ENCODE measurements at places on chromosomes 4 and X. TPM values are rescaled to one million over a fixed set of nuclear protein-coding genes. Genes with fewer than 3 reads are reported as not detected.

DNA sequence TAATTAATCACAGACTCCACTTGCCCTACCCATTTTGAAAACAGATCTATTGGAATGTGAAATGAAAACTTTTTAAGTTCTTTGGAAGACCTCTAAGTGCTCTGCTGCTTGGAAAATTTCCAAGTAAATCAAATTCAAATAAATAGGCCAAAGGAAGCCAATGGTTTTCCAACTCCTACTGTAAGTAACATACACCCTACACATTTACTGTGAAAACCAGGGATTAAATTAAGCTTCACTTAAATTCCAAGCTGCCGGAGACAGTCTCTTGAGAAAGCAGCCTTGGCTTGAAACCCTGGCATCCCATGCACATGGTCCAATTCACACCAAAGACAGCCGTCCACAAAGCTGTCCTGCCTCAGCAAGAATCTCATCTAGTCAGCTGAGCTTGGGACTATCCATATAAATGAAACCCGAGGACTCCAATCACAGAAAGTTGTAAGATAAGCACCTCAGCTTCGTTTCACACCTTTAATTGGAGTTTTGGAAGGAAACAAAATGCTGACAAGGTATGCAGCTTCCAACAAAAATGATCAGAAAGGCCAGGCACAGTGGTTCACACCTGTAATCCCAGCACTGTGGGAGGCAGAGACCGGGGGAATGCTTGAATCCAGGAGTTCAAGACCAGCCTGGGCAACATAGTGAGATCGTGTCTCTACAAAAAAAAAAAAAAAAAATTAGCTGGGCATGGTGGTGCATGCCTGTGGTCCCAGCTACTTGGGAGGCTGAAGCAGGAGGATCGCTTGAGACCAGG, 88.6 kb downstream of the APBB2 start:
- DNase-seq: peak; percentile 66

ATOH1 gene
- not detected for total RNA-seq

STATH gene
- total RNA-seq: not detected

GRCh38 chrX:152899874-152900719, 2.2 kb downstream of the ZNF185 start:
- peak; percentile 65 for DNase-seq

DNA sequence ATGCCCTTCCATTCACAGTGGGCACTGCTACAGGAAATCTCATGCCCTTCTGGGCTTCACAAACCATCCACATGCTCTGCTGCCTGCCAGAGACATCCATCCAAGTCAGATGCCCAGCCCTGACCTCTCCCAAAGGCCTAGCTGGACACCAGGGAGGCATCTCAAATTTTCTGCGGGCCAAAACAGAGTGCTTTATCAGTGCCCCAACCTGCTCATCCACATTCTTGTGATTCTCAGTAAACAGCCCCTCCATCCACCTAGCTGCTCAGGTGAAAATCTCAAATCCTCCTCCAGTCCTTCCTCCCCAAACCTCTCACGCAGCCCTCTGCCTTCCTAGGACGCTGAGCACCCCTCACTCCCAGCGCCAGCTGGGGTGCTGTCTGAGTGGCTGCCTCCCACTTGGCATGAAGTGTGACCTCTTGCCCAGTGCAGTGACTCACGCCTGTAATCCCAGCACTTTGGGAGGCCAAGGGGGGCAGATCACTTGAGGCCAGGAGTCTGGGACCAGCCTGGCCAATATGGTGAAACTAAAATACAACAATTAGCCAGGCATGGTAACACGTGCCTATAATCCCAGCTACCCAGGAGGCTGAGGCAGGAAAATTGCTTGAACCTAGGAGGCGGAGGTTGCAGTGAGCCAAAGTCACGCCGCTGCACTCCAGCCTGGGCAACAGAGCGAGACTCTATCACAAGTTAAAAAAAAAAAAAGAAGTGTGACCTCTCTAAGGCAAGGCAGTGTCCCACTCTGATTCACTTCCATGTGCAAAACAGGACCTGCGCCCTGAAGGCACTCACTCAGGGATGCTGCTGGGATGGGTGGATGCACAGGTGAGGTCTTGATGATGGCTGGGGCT, 1.7 kb upstream of the AFAP1 start:
- DNase-seq: peak; percentile 79

DNA sequence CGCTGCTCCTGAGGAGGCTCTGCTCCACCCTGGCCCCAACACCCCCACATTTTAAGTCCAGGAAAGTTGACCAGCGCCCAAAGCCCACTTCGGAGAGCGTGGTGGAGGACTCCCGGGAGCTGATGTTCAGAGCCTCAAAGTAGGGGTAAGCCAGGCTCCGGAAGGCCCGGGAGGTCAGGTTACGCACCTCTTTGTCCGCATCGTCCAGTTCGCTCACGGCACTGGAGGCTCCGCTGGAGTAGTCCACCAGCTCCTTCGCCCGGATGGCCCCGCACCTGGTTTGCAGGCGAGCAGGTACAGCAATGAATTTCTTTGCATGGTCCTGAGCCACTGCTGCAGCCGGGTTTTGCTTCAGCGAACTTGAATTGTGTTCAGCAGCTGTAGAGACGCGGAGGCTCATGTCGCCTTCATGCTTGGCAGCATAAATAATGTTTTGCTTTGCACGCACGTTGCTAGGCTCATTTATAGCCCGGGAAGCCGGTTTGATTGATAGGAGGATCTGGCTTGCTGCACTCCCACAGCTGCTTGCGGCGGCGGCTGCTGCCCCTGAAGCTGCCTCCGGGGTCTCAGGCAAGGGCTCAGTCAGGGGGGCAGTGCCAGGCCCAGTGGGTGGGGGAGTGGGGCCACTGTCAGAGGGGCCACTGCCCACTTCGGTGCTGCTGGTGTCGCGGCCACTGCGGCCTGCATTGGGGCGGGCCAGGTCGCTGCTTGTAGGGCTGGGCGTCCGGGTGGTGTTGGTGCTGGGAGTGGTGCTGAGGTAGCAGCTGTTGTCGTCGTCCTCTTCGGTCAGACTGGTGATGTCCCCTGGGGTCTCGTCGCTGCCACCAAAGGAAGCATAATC, 4.8 kb downstream of the C4orf54 start:
- peak; percentile 41 for DNase-seq

DNA sequence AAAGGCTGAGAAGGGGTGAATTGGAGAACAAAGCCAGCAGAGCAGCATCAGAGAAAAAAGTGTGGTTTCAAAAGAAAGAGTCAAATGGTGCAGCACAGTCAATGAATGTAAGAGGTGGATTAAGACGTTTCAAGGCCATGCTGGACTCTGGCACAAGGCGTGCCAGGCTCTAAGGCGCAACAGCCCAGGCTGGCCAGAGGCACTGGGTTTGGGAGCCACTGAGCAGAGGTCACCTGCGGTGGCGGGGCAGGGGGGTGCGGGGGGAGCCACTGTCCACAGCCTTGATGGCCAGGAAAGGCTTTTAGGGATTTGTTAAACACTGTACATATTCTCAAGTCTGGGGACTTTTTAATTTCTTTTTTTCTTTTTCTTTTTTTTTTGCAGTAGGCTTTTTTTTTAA, 222.5 kb upstream of the FAT1 start:
- no peak for DNase-seq

PCDH19 gene
- 0.59 TPM for total RNA-seq

GRCh38 chr4:6280365-6280996, 10.8 kb downstream of the WFS1 start:
- DNase-seq: no peak

DNA sequence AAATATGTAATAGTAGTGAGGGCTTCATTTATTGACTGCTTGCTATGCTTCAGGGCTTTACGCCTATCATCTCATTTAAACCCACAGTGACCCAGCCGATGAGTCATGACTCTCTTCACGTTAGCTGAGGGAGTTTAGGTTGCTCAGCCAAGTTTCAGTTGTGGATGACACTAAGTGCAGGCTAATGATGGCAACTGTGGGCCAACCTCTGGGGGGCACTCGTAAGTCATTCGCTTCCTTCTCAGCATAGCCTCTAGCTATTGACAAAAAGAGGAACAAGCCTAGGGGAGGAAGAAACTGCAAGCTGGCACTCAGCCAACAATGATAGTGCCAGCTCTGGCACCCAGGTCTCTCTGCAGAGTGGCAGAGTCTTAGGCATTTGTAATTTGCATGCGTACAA, 325.0 kb downstream of the ARHGAP10 start:
- peak; percentile 64 for DNase-seq

GRCh38 chr4:26083987-26084386, 170.0 kb downstream of the SMIM20 start:
- peak; percentile 90 for DNase-seq

GRCh38 chr4:127732623-127733328, 2.6 kb downstream of the SLC25A31 start:
- DNase-seq: peak; percentile 88

DNA sequence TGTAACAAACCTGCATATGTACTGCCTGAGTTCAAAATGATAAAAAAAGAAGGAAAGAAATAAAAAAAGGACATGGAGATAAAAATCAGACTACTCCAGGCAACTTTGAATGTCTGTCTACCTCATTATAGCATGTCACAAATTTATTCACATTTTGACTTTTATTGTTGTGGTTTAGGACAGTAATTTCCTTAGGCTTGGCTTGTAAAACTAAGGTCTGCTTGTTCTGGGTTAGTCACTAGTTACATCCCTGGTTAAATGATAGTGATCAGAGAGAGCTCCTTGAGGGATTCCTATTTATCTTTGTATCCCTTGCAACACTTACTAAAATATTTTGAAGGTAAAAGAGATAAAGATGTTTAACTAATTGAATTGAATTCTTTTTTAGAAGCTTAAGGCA, 42.5 kb upstream of the ITM2A start:
- no peak for DNase-seq

DNA sequence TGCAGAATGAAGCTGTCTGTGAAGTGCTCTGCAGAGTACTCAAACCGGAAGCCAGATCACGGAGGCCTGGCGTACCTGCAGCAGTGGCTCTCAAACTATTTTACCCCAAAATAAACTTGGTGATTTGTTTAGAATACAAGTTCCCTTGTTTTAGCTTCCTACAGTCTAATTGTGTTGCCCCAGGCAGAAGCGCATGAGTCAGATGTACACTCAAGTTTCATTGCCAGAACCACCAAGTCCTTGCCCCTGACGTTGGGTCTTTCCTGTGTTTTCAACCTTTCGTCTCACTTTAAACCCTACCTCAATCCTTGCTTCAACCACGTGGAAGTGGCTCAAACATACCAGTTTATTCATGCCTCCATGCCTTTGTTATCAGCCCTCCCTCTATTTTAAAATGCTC, 66.2 kb upstream of the SLC7A11 start:
- no peak for DNase-seq

- no peak for DNase-seq
Observed at GRCh38 chrX:103554687-103555424, 30.5 kb upstream of the TCEAL4 start.

DNA sequence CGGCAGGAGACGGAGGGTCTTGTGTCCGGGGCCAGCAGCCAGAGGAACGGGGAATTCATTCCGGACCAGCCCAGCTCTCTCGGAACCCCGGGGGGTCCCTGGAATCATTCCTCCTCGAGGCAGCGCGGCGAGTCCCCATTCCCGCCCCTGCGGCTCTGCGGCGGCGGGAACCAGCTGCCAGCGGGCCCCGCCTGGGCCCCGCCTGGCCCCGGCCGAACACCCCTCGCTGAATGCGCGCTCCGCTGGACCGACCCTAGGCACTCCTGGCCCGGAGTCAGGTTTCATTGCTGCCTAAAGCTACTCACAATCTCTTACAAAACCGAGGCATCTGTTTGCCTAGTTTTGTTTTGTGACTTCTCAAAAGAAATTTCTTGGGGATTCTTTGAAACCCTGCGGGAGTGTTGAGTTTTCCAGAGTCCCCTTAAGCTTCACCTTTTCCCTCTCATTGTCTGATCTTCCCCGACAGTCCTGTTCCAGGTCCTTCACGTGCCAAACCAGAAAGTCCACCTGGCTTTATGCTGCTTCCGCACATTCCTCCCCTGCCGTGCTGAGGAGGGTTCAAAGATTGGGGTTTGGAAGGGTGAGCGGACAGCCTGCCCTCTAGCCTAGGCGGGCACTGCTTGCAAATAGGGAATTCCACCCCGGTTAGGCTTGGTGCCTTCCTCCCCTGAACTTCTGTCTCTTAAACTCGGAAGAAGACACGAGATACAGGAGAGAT, 789 bp downstream of the ARHGAP10 start:
- peak; percentile 82 for DNase-seq

DNA sequence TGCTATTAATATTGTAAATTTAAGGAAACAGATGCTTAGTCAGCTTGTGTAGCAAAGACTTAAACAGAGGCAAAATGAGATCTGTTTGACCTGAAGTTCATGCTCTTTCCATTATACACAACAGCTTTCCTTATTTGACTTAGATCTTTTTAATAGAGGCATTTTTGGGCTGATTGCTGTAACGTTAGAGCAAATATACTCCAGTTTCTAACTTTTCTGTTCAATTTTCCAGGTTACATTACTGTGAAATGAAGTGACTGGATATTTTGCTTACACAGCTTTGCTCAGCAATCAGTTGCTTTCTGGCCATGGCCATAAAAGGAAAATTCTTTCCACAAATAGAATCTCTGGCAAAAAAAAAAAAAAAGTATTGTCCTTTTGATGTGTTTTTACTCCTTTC, 146.2 kb downstream of the PCDH7 start:
- no peak for DNase-seq

COX18 gene
- total RNA-seq: 25.9 TPM

GRCh38 chrX:83508006-83508405, at the start of gene POU3F4:
Gene POU3F4, plus strand, starts transcription at chrX:83508290. Its CDS starts 35 bp downstream, at chrX:83508325.
- no peak for DNase-seq

GRCh38 chr4:165312506-165312905, 15.0 kb upstream of the MSMO1 start:
- peak; percentile 77 for DNase-seq

GRCh38 chr4:40731792-40732245, 17.9 kb upstream of the NSUN7 start:
- no peak for DNase-seq

DNA sequence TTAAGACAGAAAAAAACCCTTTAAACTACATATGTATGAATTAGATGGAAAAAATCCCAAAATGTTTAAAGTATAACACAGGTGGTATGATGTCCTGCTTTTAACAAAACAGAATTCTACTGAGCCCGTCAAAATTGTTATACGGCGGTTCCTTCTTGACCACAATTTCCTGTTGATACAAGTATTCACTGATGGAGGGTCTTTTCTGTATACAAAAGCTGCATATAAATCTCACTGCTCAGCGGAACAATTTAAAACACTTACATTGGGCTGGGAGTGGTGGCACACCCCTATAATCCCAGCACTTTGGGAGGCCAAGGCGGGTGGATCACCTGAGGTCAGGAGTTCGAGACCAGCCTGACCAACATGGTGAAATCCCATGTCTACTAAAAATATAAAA, 62.4 kb downstream of the RPS6KA3 start:
- DNase-seq: no peak

USO1 gene
- 120 TPM for total RNA-seq

AFM gene
- not detected for total RNA-seq

RASGEF1B gene
- total RNA-seq: 5.8 TPM

DNA sequence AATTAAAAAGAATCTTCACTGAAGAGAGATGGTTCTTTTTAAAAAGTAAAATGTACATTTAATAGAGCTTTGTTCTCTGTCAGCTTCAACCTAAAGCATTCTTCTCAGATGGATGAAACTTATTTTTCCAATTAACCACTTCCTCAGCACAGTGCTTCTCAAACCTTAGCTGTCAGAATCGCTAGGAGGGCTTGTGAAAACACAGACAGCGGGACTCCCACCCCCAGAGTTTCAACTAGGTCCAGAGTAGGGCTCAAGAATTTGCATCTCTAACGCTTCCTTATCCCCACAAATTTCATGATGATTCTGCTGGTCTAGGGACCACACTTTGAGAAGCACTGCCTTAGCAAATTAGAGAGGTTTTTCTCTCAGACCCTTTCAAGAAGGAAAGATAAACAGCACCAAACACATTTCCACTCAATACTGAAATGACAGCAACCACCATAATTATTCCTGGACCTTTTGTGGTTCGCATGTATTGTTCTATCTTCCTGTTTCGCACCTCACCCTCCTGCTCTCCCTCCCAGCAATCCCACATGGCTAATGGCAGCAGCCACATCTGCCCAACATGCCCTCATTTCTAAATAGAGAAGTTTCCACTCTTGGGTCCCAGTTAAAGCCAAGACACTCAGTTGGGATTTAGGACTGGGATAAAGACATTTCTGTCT, 73.2 kb downstream of the ZNF827 start:
- no peak for DNase-seq

All from osteoblast (primary cell).